ENCODE measurements at places on chromosomes 4 and X.

DNA sequence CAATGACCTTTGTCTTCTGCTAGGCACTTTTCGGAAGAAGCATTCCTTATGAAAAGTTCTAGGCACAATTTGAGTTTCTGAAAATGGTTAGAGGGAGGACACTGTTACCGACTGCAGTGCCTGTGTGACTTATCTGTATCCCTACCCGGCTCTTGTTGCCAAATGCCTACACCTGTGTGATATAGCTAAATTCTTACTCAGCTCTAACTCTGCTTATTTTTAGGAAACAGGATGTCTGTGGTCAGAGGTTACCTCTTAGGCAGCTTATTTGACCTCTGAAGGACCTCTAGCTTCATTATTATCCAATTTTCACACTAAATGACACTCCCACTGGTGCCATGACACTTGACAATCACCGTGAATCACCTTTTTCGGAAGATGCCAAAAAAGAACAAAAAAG, 561.1 kb upstream of the SMIM31 start:
- DNase-seq, result no peak

DNA sequence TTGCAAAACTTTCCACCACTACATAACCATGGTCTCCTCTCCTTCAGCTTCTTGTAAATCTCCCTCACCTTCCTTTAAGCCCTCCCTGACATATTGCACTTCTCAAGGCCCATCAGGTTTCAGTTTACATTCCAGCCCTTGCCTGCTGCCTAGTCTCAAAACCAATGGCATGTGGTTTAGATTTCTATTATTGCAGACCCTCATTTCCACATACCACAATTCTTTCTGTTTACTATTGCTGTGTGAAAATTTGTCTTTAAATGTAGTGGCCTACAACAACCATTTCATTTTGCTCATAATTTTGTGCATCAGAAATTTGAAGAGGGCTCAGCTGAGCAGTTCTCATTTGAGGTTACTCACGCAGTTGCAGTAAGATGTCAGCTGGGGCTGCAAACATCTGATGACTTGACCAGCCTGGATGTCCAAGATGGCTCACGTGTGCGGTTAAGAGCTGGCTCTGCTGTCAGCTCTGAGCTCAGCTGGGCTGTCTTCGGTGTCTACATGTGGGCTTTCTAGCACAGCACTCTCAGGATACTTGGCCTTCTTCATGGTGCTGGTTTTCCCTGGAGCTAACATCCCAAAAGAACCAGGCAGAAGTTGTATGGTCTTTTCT, 29.9 kb upstream of the SOD3 start:
- no peak for DNase-seq

DNA sequence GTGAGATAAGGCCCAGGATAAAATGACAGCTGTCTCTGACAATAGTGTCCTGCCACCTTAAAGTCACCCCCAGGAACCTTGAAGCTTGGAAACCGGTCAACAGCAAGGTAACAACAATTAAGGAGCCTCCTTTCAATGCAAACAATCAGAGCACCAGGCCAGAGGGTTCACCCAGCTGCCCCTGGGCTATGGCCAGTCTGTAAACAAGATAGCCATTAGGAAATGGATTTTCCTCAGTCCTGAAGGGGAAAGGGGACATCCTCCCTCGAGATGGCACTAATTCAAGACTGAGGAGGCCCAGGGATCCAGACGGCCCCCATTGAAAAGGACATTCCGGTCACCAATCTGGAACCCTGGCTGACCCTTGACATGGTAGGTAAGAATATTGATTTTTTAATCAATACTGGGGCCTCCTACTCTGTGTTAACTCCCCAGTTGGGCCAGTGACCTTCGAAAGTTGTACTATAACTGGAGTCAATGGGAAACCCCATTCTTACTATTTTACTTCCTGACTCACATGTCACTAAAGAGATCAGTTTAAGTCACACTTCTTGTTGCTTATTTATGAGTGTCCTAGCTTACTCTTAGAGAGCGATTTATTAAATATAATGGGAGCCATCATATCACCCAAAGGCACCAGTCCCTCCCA, 61.7 kb upstream of the CT45A1 start:
- DNase-seq, result no peak

DNA sequence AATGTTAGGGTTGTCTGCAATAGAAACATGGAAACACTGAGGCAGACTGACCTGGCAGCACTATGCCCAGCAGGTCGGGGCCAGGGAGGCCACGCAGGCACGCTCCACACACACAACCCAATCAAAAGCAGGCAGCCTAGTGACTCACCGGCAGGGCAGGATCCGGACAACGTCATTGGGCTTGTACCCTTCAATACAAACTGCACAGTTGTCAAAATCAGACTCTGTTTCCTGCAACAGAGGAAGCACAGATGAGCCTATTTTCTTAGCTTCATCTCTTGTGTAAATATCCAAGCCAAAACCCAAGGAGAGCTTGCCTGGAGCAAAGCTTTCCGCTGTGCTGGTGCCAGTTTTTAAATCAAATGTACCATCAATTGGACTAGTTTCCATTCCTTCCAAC, 185.8 kb downstream of the RNF150 start:
- no peak for DNase-seq

GRCh38 chr4:185987961-185988627, 80.9 kb upstream of the TLR3 start:
- peak; percentile 65 for DNase-seq

DNA sequence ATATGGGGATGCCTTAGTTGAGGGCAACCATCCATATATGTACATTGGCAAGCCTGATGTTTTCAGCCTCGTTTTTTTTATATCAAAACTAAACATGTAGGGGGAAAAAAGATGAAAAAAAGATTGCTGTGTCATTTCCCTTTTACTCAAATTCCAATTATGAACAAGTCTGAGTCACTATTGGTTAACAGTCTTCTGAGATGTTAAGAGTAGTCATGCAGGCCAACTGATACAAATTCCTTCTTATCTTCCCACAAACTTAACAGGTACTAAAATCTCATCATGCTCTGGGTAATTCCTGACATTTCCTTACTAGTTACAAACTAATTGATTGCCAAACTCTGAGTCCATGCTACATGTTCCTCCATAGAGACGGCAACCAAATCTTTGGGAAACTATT, 222.1 kb downstream of the FRMPD4 start:
- DNase-seq, result peak; percentile 36

DNA sequence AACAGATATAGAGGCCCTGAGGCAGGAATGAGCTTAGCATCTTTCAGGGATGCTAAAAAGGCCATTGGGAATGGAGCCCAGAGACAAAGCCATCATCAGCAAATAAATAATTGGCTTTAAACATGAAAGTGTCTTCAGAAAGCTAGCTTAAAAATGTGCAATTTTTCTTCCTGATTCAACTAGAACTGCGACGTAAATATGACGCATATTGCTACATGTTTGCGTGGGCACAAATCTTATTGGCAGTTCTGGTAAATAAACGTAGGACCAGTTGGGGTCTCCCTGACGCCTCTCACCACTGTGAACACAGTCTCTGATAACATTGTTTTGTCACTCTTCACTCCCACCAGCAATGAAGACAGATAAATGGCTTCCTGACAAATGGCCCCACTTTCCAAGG, 97.3 kb upstream of the SRD5A3 start:
- no peak for DNase-seq

DNA sequence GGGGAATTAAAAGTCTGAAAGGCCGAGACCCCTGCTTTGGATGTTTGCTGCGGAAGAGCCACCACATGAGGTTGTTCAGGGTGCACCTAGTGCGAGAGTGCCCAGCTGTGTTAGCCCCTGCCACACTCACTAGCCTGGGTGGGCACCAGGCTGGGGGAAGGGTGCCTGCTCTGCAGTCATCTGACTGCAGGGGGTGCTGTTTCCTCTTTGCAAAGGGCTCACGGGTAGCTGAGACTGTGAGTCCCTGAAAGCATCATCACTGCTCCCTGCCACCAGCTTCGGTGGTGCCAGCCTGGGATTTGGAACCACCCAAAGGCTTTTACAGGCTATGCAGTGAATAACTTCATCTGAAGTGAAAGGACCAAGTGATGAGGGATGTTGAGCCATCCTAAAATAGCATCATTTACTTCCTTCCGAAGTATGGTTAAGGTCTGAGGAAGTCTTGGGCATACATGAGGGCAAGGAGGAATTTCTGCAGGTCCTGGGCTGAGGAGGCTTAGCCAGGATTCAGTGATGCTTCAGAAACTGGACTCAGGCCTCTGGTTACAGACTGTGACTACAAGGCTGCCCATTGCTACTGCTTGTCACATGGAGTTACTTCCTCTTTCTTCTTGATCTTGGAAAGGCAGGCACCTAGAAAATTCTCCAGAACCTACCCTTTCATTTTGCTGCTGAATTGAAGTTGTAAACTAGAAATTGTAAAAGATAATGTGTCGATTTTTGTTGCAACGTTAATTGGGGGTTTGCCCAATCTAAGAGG, 293.2 kb upstream of the PRPS2 start:
- no peak for DNase-seq

GRCh38 chr4:43757147-43757546, 691.5 kb downstream of the KCTD8 start:
- no peak for DNase-seq

- DNase-seq, result no peak
Observed at GRCh38 chr4:2268357-2269205, 6.7 kb upstream of the MXD4 start.

- DNase-seq, result peak; percentile 14
Observed at GRCh38 chr4:158538176-158538575, 16.5 kb downstream of the RXFP1 start.

DNA sequence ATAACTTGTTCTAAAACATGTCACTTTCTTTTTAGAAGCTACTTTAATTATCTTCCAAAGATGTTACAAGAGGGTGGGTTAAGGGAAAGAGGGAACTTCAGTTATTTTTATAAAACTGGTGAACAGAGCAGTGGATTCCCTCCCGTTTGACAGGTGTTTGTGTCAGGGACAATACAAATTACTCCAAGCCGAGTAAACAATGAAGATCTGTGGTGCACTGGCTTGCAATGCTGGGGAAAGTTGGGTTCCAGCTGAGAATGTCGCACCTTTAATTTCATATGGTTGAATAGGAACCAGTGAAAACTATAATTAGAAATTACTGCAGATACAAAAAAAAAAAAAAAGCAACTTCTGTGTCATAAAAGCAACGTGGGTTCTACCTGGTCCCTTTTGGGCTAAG, 98.6 kb upstream of the TTC29 start:
- DNase-seq, result no peak

DNA sequence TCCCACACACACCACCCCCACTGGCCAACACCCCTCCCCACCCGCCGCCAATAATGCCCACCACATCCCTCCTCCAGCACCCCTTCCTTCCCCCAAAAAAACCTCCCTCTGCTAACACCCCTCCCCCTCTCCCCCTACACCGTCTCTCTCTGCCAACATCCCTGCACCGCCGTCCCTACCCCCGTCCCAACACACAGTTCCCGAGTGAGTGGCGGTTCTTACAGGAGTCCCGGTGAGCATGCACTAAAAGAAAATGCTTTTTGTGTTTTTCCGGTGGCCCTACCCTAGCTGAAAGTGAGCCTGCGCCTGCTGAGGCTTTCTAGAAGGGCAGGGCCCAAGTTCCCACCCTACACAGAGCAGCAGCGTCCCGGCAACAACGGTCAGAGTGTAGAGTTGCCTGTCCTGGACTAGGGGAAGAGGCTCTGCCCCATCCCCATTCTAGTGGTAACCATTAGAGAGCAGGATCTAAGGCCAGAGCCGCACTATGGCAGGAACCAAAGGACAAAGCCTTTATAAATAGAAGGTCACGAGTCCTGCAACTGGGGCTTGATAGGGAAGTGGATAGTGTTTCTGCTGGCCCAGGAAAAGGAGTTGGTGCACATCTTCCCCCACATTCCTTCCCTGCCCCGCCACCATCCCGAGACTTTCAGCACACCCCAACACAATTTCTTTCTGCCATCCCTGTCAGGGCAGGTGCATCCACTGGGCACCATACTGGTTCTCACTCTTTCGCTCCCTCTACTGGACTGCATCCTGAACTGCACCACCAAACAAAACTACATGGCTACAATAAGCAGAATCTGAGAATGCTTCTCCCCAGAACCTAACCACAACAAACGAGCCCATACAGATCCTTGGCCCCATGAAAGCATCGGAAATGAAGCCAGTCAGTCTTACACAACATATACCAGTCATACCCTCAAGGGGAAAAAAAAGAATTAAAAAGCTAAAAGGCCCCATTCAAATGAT, 78.1 kb upstream of the PAGE3 start:
- no peak for DNase-seq

DNA sequence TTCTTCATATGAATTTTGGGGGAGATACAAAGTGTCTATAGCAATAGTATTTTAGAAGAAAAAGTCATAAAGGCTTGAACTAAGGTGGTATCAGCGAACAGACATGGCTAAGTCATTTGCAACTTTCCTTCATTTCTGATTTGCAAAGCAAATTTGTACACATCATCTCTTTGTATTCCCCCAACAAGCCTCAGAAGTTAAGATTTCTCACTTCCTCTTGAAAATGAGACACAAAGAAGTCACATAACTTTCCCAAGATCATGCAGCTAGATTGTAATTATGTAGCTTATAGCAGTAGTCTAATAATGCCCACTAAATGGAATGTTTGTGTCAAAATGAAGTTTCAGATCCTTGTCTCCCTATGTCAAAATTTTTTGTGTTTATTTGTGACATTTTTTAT, 709.8 kb upstream of the HS3ST1 start:
- DNase-seq, result no peak

DNA sequence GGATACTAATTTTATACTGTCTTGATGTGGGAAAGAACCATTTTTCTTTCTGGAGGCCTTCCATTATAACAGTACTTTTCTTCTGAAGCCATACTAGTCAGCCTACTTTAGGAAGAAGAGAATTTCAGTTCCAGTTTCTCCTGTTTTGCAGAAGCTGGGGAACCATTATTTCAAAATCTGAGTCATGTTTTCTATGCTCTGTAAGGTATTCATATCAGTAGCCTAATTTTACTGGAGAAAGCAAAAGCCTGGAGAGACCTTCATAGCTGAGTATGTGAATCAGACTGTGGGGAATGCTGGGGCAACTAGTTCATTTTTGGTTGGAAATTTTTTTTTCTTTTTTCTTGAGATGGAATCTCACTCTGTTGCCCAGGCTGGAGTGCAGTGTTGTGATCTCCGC, 22.4 kb downstream of the AFF1 start:
- DNase-seq, result no peak

- peak; percentile 91 for DNase-seq
Observed at GRCh38 chrX:134718105-134718965, 60.1 kb upstream of the PLAC1 start.

- no peak for DNase-seq
Observed at GRCh38 chr4:90060039-90060438, 67.2 kb upstream of the CCSER1 start.

- no peak for DNase-seq
Observed at GRCh38 chr4:185837415-185838103, 25.6 kb upstream of the SORBS2 start.

DNA sequence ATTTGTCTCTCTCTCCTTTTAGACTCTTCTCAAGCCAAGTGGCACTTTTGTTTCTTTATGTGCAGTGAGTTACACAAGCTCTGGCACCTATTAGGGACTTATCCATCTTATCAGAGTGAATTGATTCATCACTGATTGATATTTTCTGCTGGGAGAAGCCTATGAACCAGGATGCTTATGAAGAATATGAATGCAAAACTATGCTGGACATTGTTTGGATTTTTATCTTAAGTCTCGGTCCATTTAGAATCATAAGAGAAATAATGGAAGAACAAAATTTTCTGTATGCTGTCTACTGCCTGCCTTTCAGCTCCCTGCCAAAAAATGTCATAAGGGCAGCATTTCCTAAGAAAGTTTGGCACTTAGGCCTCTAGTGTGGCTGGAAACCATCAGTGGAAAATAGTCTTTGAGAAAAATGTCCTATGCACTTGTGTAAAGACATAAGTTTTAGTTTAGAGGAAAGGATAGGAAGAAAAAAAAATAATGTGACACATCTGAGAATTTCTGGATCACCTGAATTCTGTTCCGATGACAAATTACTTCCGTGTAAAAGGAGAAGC, 365.7 kb upstream of the MAD2L1 start:
- no peak for DNase-seq

- no peak for DNase-seq
Observed at GRCh38 chrX:37997096-37997495, 9.3 kb upstream of the SYTL5 start.

Measured in skeletal muscle cell (primary cell).